ENCODE measurements at places on chromosomes 11 and 22.

DNA sequence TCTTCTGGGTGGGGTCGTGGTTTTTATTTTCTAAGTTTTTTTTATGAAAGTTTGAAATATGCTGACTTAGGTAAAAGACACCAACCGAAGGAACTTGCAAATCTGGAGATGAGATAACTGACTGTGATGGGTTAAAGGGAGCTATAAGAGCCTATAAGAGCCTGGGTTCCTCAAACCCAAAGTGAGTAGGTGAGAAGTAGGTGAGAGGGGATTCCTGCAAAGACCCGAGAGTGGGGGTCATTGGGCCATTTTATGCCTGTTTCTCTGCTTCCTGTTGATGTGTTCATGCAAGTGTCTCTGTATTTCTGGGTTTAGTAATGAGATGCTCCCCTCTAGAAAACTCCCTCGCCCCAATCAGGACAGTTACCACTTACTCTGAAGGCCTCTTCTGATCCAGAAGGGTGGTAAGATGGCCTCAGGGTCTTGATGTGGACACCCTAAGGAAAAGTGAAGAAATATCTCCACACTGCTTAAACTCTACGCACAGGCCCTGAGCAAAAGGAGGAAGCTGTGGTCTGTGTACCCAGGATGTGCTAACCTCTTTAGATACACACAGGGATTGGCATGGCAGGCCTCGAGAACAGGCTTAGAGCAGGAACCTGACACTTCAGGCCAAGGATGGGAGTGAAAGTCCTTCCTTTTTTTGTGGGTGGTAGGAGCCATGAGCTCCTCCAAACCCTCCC is 1.8 kb downstream of the FLI1 start:
- DNase-seq = no peak

- no peak for DNase-seq
Observed at GRCh38 chr11:118016104-118016503, 29.9 kb downstream of the IL10RA start.

DNA sequence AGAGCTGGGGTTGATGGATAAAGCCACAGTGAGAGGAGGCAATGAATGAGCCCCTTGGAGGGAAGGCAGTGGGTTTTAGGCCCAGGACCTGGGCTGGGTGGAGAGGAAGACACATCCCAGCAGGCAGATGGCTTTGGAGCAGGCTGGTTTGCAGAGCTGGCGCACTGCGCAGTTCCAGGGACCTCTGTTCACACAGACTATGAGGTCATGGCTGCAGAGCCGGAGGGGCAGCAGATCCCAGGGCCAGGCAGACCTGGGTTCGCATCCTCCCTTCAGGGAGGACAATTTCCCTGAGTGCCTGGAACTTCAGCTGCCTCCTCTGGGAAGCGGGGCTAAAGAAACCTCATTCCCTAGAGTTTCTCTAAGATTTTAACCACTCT is 28.2 kb upstream of the DGKZ start:
- DNase-seq = no peak

GRCh38 chr11:65503949-65504673 is 5.3 kb downstream of the MALAT1 start:
- no peak for DNase-seq

DNA sequence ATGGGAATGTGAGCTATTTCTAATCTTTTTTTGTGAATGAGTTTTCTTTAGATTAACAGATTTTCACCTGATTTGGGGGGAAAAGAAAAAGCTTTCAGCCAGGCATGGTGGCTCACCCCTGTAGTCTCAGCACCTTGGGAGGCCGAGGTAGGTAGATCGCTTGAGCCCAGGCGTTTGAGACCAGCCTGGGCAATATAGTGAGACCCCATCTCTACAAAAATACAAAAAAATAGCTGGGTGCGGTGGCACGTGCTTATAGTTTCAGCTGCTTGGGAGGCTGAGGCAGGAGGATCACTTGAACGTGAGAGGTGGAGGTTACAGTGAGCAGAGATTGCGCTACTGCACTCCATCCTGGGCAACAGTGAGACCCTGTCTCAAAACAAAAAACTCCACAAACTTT is 92.2 kb downstream of the HSD17B12 start:
- no peak for DNase-seq

GRCh38 chr11:65613091-65613928 is 711 bp downstream of the MAP3K11 start:
- no peak for DNase-seq

Data from NCI-H2081 treated with DMSO at 0.1 percent for 48 hours (cell line).